Sigmoid colon (tissue), 7 donors: ENCODE measurements at places on chromosomes 11 and 22. TPM values are rescaled to one million over a fixed set of nuclear protein-coding genes. Genes with fewer than 3 reads are reported as not detected.

DNA sequence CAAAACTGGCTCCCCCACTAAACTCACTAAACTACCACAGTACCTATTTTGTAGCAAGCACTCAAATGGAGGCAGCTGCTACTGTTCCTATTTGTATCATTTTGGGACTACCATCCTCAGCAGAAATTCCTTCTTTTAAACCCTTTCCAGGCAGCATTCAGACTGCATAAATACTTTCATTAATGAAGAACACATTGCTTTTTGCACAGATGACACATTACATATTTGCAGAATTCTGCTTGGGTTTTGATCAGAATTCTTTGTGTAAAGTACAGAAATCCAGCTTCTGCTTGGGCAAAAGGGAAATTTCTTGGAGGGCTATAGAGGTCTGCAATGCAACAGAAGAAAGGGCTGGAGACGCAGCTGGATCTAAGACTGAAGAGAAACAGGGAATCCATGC lies 24.2 kb downstream of the RBX1 start:
- H3K4me3 ChIP-seq: no peak overlapping the region
- no peaks in the 10 kb centered on the region for H3K27me3 ChIP-seq
- peaks cover 16% of the 10 kb centered on the region for H3K36me3 ChIP-seq

DNA sequence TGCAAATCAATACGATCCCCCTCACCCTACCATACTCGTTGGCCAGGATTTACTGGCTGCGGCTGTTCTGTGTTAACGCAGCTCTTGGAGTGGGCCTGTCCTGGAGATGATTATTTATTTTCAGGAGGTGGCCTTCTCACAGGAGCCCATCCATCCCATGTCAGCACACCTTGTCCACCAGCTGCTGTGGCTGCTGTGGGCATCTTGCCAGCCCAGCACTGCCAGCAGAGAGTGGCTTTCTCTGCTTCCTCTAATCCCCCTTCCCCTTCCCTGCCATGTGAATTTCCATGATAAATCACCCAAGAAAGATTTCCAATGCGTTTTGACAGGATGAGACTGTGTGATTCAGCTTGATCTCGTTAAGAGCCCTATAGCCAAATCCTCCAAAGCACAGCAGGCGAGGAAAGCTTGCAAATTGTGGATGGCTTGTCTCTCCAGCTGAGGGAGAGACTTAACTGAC lies 309.1 kb upstream of the C11orf87 start:
- H3K4me1 ChIP-seq: no peaks in the 10 kb centered on the region
- DNase-seq: no peak
- H3K36me3 ChIP-seq: no peaks in the 10 kb centered on the region

The PDGFD gene
- 10.7 TPM for total RNA-seq

GRCh38 chr11:16605389-16605893 lies 133.0 kb upstream of the C11orf58 start:
- H3K27ac ChIP-seq: peak overlapping the region; percentile 68
- peaks cover 99% of the 10 kb centered on the region for H3K27me3 ChIP-seq
- H3K4me1 ChIP-seq: peaks cover 39% of the 10 kb centered on the region
- no peaks in the 10 kb centered on the region for H3K36me3 ChIP-seq

DNA sequence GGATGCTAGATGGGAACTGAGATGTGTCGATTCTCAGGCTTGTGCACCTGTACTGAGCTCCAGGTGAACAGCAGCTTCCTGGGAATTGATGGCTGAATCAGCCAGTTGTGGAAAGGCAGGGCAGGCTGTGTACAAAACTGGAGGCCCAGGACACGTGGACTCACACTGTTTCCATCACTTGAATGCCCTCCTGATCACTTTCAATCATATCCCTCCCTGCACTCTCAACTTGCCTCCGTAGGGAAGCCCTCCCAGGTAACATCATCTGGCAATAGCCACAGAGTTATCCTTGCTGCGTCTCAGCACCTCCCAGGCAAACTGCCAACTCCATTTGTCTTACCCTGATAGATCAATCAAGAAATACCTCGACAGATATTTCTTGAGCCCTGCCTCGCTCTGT lies 10.1 kb downstream of the FAM83F start:
- no peak overlapping the region for H3K4me3 ChIP-seq
- H3K4me1 ChIP-seq: no peaks in the 10 kb centered on the region
- H3K27me3 ChIP-seq: peaks cover 6% of the 10 kb centered on the region
- H3K27ac ChIP-seq: no peak overlapping the region

DNA sequence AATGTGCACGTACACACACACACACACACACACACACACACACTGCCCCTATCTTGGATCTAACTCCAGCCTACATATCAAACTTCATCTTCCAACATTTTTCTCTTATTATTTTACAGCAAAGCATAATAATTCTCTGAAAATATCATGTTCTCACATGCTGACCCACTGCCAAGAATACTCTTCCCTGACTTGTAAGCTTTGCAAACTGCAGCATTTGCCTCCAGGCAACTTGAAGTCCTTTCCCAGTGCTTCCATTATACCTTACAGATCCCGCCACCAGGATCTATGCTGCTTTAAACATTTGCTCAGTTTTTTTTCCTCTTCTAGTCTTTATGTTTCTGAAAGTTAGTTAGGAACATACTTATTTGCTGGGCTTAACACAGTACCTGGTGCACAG lies 483.3 kb upstream of the ARHGAP42 start:
- no peak overlapping the region for H3K4me3 ChIP-seq
- H3K27ac ChIP-seq: no peak overlapping the region
- no peak for DNase-seq

The ELMOD1 gene
- total RNA-seq: 0.14 TPM

DNA sequence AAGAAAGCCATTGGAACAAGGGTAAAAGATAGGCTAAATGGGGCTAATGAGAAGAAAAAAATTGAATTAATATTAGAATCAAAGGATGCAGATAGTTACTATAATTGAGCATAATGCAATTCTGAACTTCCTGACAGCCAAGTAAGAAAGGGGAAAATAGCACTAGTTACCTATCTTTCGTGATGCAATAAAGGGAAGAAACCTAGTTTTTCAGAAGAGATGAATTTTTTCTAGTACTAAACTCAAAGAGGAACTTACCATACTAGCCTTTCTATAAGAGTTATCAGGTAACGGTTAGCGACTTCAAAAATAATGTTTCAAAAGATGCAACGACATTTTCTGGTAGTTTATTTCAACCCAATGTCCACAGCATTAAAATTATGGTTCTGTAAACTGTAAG lies 8.8 kb upstream of the WT1 start:
- no peak overlapping the region for H3K4me3 ChIP-seq
- H3K27me3 ChIP-seq: peaks cover 32% of the 10 kb centered on the region
- H3K4me1 ChIP-seq: peaks cover 5% of the 10 kb centered on the region
- H3K27ac ChIP-seq: no peak overlapping the region
- DNase-seq: no peak

DNA sequence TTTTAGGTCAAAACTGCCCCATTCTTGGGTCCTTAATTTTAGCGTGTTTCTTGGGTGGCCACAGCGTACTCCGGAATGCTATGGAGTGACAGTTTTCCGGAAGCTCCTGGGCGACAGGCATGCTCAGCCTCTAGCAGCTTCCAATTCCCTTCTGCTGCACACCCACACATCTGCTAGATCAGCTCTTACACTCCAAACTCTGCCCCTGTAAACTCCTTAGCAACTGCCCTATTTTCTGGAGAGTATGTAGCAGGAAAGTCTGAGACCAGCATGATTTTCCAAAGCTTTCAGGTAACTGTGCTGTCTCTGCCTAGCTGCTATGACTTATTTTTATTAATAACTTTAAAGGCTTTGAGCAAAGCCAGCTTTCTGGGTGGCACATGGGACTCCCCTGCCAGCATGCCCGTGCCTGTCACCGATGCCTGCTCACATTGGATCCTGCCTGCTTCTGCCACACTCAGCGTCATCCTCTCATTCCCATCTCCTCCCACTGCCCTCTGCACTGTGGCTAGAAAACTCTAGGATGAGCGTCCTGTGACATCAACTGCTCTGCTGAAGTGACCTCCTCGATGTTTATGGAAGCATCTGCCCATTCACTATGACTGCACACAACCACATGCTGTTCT lies 17.3 kb downstream of the TOLLIP start:
- no peak overlapping the region for H3K4me3 ChIP-seq
- H3K27me3 ChIP-seq: no peaks in the 10 kb centered on the region
- H3K4me1 ChIP-seq: no peaks in the 10 kb centered on the region
- H3K27ac ChIP-seq: no peak overlapping the region
- DNase-seq: no peak
- peaks cover 40% of the 10 kb centered on the region for H3K36me3 ChIP-seq

GRCh38 chr11:92384358-92384757 lies 159.7 kb downstream of the FAT3 start:
- no peaks in the 10 kb centered on the region for H3K4me1 ChIP-seq
- no peaks in the 10 kb centered on the region for H3K27me3 ChIP-seq
- no peak overlapping the region for H3K4me3 ChIP-seq

The ZC3H7B gene
- total RNA-seq: 32.2 TPM

GRCh38 chr22:41818596-41818995 lies 14.3 kb upstream of the SREBF2 start:
- no peak overlapping the region for H3K4me3 ChIP-seq
- H3K27me3 ChIP-seq: no peaks in the 10 kb centered on the region
- peaks cover 9% of the 10 kb centered on the region for H3K36me3 ChIP-seq
- H3K4me1 ChIP-seq: no peaks in the 10 kb centered on the region
- no peak for DNase-seq
- no peak overlapping the region for H3K27ac ChIP-seq

The HEPACAM gene
- 0.27 TPM for total RNA-seq

The LMNTD2 gene
- not detected for total RNA-seq

The TRIM48 gene
- total RNA-seq: not detected

- H3K36me3 ChIP-seq: no peaks in the 10 kb centered on the region
- H3K4me1 ChIP-seq: no peaks in the 10 kb centered on the region
- H3K27ac ChIP-seq: no peak within 1 kb of the TSS
These were observed at the start of gene RAG1 for GRCh38 chr11:36567694-36568093. Gene RAG1, plus strand, starts transcription at chr11:36568007. Its CDS starts 5,298 bp downstream, at chr11:36573305.

DNA sequence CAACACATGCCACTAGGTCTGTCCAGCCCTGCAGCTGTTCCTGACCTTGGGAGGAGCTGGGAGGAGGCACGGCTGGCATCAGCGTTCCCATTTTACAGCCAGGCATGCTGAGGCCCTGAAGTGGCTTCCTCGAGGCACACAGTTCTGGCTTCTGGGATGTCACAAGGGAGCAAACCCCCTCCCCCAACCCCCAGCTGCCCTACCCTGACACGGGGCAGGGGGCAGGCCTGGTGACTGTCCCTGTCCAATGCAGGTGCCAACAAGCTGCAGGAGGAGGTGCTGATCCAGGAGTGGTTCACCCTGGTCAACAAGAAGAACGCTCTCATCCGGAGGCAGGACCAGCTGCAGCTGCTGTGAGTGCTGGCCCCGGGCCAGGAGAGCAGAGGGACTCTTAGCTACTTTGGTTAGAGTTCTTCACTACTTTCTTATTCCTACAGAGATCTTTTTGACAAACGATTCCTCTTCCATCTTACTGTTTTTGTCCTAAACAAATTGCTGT lies 5.3 kb downstream of the KCNK7 start:
- H3K36me3 ChIP-seq: peaks cover 59% of the 10 kb centered on the region
- H3K27ac ChIP-seq: peak overlapping the region; percentile 81
- no peak overlapping the region for H3K4me3 ChIP-seq
- H3K27me3 ChIP-seq: no peaks in the 10 kb centered on the region

- H3K4me3 ChIP-seq: no peak overlapping the region
- peaks cover 29% of the 10 kb centered on the region for H3K27me3 ChIP-seq
- no peak for DNase-seq
- no peaks in the 10 kb centered on the region for H3K36me3 ChIP-seq
These were observed 176.2 kb upstream of the NECTIN1 start for GRCh38 chr11:119905162-119905561.

GRCh38 chr11:13098063-13098462 lies 88.9 kb downstream of the RASSF10 start:
- no peak for DNase-seq
- H3K4me1 ChIP-seq: no peaks in the 10 kb centered on the region
- H3K36me3 ChIP-seq: no peaks in the 10 kb centered on the region
- H3K4me3 ChIP-seq: no peak overlapping the region
- no peak overlapping the region for H3K27ac ChIP-seq

GRCh38 chr11:129864811-129865210 lies 30.6 kb downstream of the NFRKB start:
- peaks cover 44% of the 10 kb centered on the region for H3K36me3 ChIP-seq
- H3K4me1 ChIP-seq: peaks cover 11% of the 10 kb centered on the region
- H3K27ac ChIP-seq: no peak overlapping the region
- DNase-seq: no peak

- H3K27ac ChIP-seq: no peak overlapping the region
- DNase-seq: no peak
- H3K36me3 ChIP-seq: peaks cover 4% of the 10 kb centered on the region
- H3K27me3 ChIP-seq: no peaks in the 10 kb centered on the region
These were observed 32.7 kb upstream of the GNB1L start for GRCh38 chr22:19887256-19887985.

The TEAD1 gene
- total RNA-seq: 155 TPM

DNA sequence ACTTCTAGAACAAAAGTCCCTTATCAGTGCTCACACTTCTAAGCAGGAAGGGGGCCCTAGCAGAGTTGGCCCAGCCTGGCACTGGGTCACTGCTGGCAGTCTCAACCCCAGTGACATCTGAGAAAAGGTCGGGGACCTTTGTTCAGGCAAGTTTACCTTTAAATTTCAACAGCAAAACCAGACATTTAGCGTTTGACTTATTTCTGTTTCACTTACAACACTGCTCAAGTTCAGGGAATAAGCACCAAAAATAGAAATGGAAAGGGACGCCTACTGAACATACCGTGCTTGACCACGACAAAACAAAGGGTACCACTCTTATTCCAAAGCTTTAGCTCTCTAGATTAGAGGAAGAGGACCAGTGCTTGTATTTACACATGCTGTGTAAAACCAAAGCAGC lies 26.2 kb downstream of the PITPNB start:
- H3K36me3 ChIP-seq: no peaks in the 10 kb centered on the region
- H3K4me1 ChIP-seq: peaks cover under 1% of the 10 kb centered on the region
- no peaks in the 10 kb centered on the region for H3K27me3 ChIP-seq
- no peak for DNase-seq

The PTGDR2 gene
- 0.27 TPM for total RNA-seq

GRCh38 chr11:75268626-75269366 lies 28.2 kb downstream of the TPBGL start:
- no peaks in the 10 kb centered on the region for H3K4me1 ChIP-seq
- DNase-seq: peak; percentile 48
- H3K27me3 ChIP-seq: no peaks in the 10 kb centered on the region

DNA sequence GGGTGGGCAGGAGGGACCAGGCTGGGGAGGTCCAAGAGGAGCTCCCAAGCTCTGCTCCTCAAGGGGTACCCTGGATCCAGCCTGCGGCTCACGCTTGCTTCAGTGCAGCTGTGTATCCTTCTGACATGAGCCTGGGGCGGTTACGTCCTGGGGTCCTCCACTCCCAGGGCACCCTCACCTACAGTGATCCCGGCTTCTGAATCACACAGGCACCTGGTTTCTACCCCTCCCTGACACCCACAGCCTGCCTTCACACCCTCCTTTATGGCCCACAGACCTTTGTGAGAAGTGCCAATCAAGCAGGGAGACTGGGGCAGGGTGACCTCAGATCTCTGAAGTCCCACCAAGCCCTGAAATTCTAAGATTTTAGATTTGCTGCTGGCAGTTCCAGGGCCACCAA lies 1.5 kb downstream of the MPST start:
- peak overlapping the region; percentile 88 for H3K27ac ChIP-seq
- peaks cover 36% of the 10 kb centered on the region for H3K4me1 ChIP-seq
- H3K27me3 ChIP-seq: no peaks in the 10 kb centered on the region
- no peaks in the 10 kb centered on the region for H3K36me3 ChIP-seq
- peak overlapping the region; percentile 86 for H3K4me3 ChIP-seq

GRCh38 chr11:104490182-104490581 lies 326.2 kb upstream of the PDGFD start:
- H3K4me3 ChIP-seq: no peak overlapping the region
- H3K27ac ChIP-seq: no peak overlapping the region
- H3K27me3 ChIP-seq: no peaks in the 10 kb centered on the region
- DNase-seq: no peak
- no peaks in the 10 kb centered on the region for H3K36me3 ChIP-seq
